Type B pancreatic cell (in vitro differentiated cells): ENCODE measurements at places on chromosomes 16 and 17. TPM values are rescaled to one million over a fixed set of nuclear protein-coding genes. Genes with fewer than 3 reads are reported as not detected.
A peak's percentile ranks its signal among the peaks of the same experiment; 100 is the strongest.

- H3K4me1 ChIP-seq = no peaks in the 10 kb centered on the region
- peak overlapping the region; percentile 53 for H3K27ac ChIP-seq
- no peak overlapping the region for H3K4me3 ChIP-seq
- no peak for DNase-seq
Measured at GRCh38 chr17:63258785-63259184, 187.3 kb downstream of the CYB561 start.

DNA sequence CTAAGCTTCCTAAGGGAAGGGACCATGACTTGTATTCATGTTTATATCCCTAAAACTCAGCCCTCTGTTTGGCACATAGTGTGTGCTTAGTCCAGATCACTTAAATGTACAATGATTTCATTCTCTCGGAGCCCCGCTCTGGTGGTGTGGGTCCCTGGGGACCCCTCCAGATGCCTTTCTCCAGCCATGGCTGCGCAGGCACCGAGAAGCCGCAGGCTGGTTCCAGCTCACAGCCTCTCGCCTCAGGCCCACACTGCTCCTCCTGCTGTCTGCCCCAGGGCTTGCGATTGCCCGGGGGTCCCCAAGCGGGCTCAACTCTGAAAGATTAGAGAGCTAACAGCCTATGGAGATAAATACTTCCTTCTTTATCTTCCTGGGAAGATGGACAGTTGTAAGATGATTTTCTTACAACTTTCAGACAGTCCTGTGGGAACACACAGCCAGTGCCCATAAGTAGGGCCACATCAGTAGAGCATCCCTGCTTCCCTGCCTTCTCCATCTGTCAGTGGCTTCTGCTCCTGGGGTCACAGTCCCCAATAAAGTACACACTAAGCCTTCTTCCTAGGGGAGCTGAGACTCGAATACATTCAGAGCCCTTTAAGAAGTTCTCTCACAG is 66.2 kb downstream of the CENPV start:
- peaks cover 6% of the 10 kb centered on the region for H3K36me3 ChIP-seq
- no peak for DNase-seq
- H3K27me3 ChIP-seq = no peaks in the 10 kb centered on the region

- H3K4me1 ChIP-seq = peaks cover 39% of the 10 kb centered on the region
- no peaks in the 10 kb centered on the region for H3K27me3 ChIP-seq
- peak overlapping the region; percentile 4 for H3K4me3 ChIP-seq
- H3K27ac ChIP-seq = no peak overlapping the region
- no peak for DNase-seq
- no peaks in the 10 kb centered on the region for H3K36me3 ChIP-seq
Measured at GRCh38 chr17:66542129-66542966, 239.9 kb downstream of the PRKCA start.

DNA sequence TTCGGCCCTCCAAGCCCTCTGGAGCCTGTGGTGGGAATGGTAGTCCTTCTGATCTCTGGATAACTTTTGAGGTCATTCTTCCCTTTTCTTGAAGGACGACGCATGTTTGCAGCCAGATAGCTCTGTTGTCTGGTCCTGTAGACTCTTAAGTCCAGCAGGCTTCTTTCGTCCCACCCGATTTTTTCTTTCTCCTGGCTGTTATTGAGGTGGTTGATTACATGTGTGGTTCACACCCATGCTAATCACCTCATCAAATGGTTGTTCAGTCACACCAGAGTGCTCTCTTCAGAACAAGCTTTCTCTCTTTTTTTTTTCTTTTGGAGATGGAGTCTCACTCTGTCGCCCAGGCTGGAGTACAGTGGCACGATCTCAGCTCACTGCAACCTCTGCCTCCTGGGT is 30.6 kb downstream of the PIGL start:
- DNase-seq = no peak
- peaks cover 12% of the 10 kb centered on the region for H3K36me3 ChIP-seq
- peaks cover 7% of the 10 kb centered on the region for H3K4me1 ChIP-seq
- no peak overlapping the region for H3K27ac ChIP-seq

- H3K4me1 ChIP-seq = peaks cover 24% of the 10 kb centered on the region
- H3K27ac ChIP-seq = no peak overlapping the region
- H3K4me3 ChIP-seq = no peak overlapping the region
- DNase-seq = no peak
Measured at GRCh38 chr16:85982563-85982939, 83.6 kb downstream of the IRF8 start.

DNA sequence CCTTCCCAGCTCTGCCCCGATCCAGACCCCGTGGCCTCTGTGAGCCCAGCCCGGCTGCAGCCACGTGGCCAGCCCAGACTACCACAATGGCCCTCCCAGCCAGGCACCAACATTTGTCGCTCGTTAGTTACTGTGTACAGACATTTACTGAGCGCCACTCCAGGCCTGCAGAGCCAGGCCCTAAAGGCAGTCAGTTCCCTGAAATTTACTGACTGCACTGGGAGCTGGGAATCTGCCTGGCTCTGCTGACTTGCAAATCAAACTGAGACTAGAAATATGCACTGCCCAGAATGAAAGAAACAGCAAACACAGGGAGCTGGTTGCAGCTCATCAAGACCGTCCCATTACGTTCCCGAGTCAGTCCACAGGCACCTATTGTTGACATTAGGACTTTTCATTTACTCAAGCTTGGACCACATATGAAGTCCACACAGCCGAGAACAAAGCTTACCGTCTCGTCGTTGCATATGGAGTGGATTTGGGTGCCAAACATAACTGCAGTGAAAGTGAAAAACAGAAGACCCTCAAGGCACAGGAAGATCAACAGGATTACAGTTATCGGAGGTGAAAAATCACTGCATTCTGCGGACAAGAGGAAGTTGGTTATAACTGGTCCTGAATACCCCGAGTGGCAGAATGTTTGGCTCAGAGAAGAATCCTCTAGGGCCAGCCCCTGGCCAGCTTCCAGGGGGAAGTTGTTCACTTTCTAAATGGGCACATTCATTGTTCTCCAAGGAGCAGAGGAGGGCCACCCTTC is 34.5 kb downstream of the ZDHHC7 start:
- peaks cover 28% of the 10 kb centered on the region for H3K36me3 ChIP-seq
- H3K4me3 ChIP-seq = no peak overlapping the region
- H3K4me1 ChIP-seq = peaks cover 11% of the 10 kb centered on the region
- H3K27me3 ChIP-seq = no peaks in the 10 kb centered on the region

Gene TVP23A
- 0.62 and 2.5 TPM in 2 replicates for total RNA-seq

Gene JPH3
- total RNA-seq = 7.2 and 27.5 TPM in 2 replicates
